Activated naive CD8-positive, alpha-beta T cell treated with anti-CD3 and anti-CD28 coated beads, Interleukin-2, amount 10 ng/mL, durations not matched to agents 7 days and 5 days (primary cell): ENCODE measurements at places on chromosomes 2 and 18. TPM values are rescaled to one million over a fixed set of nuclear protein-coding genes. Genes with fewer than 3 reads are reported as not detected.

DOK6 gene
- total RNA-seq, result not detected

PPP4R3B gene
- 81.7 TPM for total RNA-seq

DNER gene
- not detected for total RNA-seq

FEV gene
- total RNA-seq, result not detected

SUMO1 gene
- total RNA-seq, result 84.6 TPM

AFG3L2 gene
- 40.3 TPM for total RNA-seq

IL36RN gene
- not detected for total RNA-seq

MRO gene
- total RNA-seq, result not detected

CPLX4 gene
- total RNA-seq, result not detected

FRZB gene
- not detected for total RNA-seq

NIF3L1 gene
- 36.9 TPM for total RNA-seq

LOXHD1 gene
- total RNA-seq, result 0.39 TPM

MGAT4A gene
- 124 TPM for total RNA-seq

PAIP2B gene
- 4.8 TPM for total RNA-seq

ABCG5 gene
- total RNA-seq, result not detected

HJURP gene
- 100 TPM for total RNA-seq

GALR1 gene
- not detected for total RNA-seq

NPHP1 gene
- 0.43 TPM for total RNA-seq

MC2R gene
- not detected for total RNA-seq

FSHR gene
- not detected for total RNA-seq

HOXD12 gene
- total RNA-seq, result not detected

FEZ2 gene
- 19.4 TPM for total RNA-seq

CPO gene
- total RNA-seq, result not detected

BBS5 gene
- total RNA-seq, result 3.2 TPM

PLGLB2 gene
- total RNA-seq, result 2.4 TPM
